ENCODE measurements at places on chromosomes 7 and 10. TPM values are rescaled to one million over a fixed set of nuclear protein-coding genes. Genes with fewer than 3 reads are reported as not detected.

The SPDYE16 gene
- total RNA-seq: not detected

The SPDYE2 gene
- not detected for total RNA-seq

The SPAM1 gene
- not detected for total RNA-seq

The PDE1C gene
- total RNA-seq: 3.4 TPM

Measured in transverse colon (tissue), 4 donors.